ENCODE measurements at places on chromosomes 6 and 20. TPM values are rescaled to one million over a fixed set of nuclear protein-coding genes. Genes with fewer than 3 reads are reported as not detected.
A peak's percentile ranks its signal among the peaks of the same experiment; 100 is the strongest.

DNA sequence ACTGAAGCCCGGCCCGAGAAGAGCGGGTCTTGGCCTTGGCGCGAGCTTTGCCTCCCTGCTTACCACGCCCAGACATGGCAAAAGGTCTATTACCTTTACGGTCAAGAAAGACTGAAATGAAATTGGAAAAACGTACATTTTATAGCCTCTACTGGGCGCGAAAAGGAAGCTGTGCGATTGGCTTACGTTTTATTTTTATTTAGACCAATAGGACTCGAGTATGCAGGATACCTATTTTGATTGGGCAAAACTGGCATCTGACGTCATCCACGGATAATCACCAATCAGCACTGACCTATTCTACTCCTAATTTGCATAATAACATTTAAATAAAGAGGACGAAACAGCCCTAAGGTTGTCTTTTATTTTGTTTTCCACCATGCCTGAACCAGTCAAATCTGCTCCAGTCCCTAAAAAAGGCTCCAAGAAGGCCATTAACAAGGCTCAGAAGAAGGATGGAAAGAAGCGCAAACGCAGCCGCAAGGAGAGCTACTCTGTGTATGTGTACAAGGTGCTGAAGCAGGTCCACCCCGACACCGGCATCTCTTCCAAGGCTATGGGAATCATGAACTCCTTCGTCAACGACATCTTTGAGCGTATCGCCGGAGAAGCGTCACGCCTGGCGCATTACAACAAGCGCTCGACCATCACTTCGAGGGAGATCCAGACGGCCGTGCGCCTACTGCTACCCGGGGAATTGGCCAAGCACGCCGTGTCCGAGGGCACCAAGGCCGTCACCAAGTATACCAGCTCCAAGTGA lies 97.4 kb downstream of the OR2B2 start:
- peak; percentile 91 for DNase-seq

GRCh38 chr20:37890108-37890507 lies 12.8 kb upstream of the VSTM2L start:
- no peak for DNase-seq

DNA sequence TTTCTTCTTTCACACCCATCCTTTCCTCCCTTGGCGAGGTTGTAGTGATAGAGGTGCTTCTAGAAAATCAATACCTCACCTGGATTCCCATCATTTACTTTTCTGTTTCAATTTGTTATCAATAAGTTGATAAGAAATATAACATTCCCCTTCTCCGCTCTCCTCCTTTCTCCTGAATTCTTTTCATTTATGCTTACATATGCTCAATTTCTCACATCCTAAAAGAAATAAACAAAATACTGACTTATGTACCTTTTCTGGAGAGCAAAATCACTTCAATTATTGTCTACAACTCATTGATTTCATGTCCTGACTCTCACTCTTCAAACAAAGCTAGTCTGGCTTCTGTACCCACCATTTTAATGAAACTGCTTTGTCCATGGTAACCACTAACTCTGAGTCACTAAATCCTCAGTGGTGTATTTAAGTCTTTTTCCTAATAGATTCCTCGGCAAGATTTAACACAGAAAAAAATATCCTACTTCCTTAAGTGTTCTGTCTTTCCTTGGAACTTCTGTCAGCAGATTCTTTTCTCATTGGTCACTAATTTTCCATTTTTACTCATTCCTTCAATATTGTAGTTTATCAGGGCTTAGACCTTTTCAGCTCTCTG lies 289.6 kb downstream of the RFPL4B start:
- no peak for DNase-seq

DNA sequence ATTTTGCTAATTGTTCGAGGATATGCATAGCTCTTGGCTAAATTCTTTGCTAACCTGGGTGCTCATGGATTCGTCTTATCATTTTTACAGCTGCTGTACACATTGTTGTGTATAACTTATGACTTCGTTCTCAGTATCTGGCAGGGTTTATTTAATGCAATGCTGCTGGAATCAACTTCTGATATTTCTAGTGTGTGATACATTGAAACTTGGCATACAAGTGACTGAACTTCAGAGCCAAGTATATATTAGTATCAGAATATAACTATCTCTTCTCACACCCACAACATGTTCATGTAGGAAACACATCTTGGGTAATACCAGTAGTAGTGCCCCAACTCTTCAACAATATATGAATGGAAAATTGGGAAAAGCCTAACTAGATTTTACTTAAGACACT lies 764.2 kb downstream of the TENT5A start:
- DNase-seq: no peak

DNA sequence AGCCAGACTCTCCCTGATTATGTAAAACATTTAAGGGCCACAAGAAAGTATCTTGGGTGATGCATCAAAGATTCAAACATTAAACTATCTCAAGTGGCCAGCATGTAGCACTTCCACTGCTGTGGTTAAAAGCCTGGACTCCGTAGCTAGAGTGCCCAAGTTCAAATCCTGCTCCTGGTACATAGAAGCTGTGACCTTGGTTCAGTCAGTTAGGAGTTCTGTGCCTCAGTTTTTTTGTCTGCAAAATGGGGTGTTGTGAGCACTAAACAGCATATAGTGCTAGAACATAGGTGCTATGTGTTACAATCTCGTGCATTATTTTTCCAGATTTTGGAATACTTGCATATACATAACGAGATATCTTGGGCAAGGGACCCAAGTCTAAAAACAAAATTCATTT lies 68.7 kb downstream of the PSMG4 start:
- no peak for DNase-seq

GRCh38 chr20:49403911-49404310 lies 78.6 kb downstream of the KCNB1 start:
- DNase-seq: no peak

DNA sequence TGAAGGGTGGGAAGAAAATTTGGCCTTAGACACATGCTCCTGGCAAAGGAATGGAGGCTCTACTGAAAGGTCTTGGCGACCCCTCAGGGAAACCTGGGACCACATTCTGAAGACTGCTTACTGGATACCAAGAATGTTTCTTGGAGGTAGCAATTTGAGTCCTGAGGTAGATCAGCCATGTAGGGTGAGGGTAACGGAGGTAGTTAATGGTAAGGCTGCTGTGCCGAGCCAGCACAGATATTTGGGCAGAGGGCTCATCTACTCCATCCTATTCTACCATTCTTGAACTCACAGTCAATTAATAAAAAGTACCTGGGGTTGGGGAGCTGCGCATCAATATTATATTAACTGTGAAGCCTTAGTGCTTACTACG lies 401 bp upstream of the PHF3 start:
- no peak for DNase-seq

DNA sequence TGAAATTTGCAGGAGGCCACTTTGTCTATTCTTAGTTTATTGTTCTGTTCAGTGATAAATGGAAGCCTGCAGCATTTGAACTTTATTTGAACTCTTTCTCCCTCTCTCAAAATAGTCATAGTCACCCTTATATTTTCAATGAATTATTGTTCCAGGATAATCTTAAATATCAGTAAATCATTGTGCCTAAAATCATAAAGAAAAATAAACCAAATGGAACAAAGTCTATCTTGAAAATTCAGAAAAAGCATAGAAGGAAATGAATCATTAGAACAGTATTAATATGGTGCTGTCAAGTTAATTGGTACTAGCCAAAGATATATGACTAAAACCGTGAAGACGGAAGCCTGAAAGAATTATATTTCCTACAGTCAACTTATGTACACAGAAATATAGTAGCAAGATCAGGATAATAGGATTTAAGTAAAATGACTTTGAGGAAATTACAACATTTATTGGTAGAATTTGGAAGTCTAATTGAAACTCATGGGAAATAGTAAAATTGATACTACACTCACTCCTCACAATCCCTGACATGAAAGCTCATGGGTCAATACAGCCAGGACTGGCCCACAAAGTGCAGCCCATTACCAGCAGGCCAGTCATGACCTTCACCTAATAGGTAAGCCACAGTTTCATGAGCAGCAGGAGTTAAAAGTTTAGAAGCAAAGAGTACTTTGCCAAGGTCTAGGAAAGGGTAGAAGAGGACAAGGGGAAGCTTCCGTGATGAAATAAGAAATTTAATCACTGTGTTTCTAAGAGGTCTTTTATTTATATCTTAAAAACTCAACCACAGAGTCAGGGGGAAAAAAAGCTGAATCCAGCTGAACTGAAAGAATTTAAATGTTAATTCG lies 119.9 kb upstream of the ENPP5 start:
- no peak for DNase-seq

DNA sequence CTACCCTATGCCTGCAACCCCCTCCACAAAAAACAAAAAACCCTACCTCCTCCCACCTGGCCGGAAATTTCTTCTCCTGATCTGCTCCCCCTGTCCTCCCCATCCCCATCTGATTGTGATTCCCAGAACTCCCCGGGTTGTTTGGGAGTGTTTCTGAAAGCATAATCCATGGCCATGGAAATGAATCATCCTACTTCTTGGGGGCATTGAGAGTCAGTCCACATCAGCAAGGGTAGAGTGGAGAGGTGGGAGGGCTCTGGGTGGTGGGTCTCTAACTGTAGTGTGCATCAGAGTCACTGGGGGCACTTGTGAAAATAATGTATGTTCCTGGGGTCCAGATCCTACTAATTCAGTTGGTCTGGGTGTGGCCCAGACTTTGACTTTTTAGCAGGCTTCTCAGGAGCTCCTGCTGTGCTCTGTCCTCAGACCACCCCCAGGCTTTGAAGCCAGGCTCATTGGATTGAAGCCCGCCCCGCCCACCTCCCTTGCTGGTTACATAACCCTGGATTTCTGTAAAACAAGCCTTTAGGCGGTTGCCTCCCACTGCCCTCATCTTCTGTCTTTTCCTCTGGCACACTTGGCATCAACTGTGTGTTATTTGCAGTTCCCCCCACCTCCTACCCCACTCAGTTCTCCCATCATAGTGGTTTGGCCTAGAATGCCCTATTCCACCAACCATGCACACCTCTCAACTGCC lies 10.5 kb downstream of the PIGT start:
- DNase-seq: no peak

DNA sequence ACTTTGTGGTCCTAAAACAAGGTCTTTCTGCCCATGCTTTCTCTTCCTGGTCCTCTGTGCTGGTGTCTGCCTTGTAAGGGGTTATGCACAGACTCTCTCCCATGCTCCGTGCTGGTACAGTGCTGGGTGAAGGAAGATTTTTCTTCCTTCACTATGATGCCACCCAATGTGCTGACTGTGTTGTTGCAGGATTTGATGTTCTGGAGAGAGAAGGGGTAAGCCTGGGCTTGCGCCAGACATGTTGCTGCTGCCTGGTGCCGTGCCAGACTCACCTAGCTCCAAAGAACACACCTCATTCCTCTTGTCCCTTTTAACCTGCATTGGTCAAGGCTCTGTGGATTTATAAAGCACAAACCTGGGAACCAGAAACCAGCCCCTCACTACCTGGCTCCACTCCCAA lies 28.4 kb upstream of the ARMH2 start:
- DNase-seq: no peak

GRCh38 chr6:77638129-77638830 lies 14.6 kb upstream of the MEI4 start:
- no peak for DNase-seq

DNA sequence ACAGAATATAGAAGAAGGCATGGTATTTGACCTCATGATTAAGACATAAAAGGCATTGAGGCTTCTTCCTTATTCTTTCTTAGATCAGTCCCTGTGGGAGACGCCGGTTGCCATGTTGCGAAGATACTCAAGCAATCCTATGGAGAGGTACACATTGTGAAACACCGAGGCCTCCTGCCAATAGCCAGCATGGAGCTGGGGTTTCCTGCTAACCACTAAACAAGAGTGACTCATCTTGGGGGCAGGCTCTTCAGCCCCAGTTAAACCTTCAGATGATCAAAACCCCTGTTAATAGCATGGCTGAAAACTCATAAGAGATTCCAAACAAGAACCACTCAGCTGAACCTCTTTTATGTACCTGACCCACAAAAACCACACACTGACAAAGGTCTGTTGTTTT lies 478.8 kb downstream of the CD83 start:
- DNase-seq: no peak

The SPATS1 gene
- not detected for total RNA-seq

The CAPN11 gene
- not detected for total RNA-seq

The PPP1R14C gene
- total RNA-seq: not detected

The ERMARD gene
- 41.4 TPM for total RNA-seq

The MEP1A gene
- not detected for total RNA-seq

The BANF2 gene
- not detected for total RNA-seq

The CPNE1 gene
- 353 TPM for total RNA-seq

The SRMS gene
- total RNA-seq: not detected

The MRPL14 gene
- 23.9 TPM for total RNA-seq
